ENCODE measurements at places on chromosomes 5 and 9.

GRCh38 chr9:112554516-112554915 is 67.9 kb downstream of the KIAA1958 start:
- no peak for DNase-seq

DNA sequence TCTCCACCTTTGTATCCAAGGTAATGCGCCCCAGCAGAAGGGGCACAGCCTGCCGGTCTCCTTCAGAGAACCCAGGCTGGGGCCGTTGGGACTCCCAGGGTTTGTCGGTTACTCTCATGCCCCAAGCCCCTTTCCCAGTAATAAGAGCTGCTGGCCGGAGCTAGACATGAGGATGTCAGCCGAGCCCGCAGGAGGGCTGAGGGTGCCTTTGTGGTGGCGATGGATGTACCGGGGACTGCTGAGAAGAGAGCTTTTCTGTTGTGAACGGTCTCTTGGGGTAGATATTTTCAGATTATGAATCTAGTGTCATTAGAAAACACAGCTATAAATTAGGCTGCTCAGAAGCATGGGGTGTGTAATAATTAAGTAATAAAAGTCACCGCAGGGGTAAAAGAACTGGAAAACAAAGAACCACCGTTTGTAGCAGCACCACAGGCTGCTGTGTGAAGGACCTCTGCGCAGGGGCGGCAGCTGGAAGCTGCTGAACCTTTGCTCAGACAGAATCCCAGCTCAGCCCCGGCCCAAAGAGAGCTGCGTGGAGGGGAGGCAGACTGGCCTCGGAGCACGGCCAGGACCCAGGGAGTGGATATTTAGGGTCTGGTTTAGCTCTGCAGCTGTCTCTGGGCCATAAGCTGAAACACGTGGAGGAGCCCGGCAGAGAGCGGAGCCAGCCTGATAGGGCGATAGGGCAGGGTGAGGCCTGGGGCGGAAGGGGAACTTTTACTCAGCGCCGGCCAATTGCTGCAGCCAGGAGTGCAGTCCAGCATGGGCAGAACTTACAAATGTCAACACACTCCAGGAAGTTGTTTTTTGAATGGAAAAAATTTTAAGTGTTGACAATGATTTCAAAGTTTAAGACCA is 50.5 kb upstream of the BARHL1 start:
- no peak for DNase-seq

DNA sequence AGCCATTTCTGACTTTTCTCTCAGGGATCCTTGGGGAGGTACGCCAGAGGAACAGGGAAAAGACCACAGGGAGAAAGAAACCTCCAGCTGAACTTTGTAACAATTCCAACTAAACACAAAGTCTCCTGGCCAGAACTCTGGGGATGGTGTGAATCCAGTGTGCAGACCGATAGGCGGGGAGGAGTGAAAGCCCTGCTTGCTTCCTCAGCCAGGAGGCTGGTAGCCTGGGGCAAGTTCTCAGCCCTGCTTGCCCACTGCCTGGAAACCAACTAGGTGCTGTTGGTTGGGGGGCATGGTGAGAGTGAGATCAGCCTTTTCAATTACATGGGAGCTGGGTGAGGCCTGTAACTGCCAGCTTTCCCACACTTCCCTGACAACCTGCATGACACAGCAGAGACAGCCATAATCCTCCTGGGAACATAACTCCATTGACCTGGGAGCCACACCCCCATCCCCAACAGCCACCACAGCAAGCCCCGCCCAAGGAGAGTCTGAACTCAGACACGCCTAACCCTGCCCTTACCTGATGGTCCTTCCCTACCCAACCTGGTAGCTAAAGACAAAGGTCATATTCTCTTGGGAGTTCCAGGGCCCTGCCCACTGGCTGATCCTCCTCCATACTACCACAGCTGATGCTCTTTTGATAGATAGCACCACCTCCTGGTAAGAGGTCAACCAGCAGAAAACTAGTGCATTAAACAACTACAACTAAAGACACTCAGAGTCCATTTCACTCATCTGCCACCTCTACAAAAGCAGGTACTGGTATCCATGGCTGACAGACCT is 100.1 kb upstream of the TNFAIP8 start:
- no peak for DNase-seq

DNA sequence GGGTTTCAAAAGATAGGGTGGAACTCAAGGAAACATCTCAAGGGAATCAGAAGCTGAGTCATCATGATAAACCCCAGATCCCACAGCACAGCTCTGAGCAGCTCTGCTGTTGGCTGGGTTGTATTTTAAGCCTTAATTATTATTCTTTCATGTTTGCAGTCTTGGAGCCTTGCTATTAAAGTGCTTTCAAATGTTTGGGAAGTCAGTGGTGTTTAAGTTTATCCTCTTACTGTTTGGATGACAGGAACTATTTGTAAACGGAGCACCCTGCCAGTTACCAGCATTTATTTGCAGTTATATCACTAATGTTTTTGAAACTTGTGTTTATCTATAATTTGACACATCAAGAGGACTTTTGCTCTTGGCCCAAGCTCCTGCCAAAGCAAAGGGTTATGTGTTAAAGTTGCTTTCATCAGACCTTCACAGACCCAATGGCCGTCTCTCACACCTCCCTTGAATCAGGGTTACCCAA is 141.1 kb upstream of the SPDL1 start:
- DNase-seq, result no peak

DNA sequence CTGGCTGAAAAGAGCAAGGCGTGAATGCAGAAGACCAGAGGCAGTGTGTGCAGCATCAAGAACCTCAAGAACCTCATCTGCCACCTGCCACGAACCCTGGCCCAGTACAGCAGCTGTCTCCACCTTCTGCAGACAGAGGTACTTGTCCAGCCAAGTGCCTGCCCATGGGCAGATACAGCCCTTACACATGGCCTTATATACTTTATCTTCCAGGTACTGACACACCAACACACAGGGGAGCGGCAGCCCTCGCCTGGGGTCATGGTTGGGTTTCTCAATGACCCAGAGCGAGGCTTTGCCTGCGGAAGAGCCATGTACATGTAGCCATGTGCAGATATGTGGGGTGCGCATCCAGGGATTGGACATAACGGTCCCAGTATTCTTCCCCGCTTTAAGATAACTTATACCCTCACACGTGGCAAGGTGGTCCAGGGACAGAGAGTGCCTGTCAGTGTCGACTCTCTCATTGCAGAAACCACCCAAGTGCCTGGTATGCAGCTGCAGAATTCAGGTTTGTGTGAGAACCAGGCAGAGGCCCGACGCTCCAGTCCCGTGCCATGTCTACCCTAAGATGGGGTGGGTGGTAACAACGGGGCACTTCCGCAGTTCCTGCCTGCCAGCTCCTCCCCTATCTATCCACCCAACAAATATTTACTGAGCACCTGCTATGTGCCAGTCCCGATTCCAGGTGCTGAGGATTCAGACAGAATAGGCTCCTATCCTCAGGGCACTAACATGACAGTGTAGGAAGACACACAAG is 206.9 kb downstream of the FSTL4 start:
- no peak for DNase-seq

- DNase-seq, result no peak
Observed at GRCh38 chr5:169906745-169907649, 73.3 kb downstream of the INSYN2B start.

- no peak for DNase-seq
Observed at GRCh38 chr5:172503925-172504700, 49.8 kb upstream of the SH3PXD2B start.

GRCh38 chr9:109742776-109743348 is 37.1 kb upstream of the PALM2AKAP2 start:
- DNase-seq, result no peak

DNA sequence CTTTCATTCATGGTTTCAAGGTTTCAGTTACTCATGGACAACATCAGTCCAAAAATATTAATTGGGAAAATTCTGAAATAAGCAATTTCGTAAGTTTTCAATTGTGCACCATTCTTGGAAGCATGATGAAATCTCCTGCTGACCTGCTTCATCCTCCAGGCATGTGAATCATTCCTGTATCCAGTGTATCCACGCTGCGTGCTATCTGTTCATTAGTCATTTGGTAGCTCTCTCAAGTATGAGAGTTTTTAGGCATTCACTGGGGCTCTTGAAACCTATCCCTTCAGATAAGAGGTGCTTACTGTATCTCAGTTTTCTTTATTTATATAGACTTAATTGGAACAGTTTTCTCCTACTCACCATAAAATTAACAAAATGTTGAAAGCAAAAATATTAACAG is 293.0 kb downstream of the CDH12 start:
- DNase-seq, result no peak

GRCh38 chr5:55692509-55692908 is 19.6 kb downstream of the SLC38A9 start:
- DNase-seq, result no peak
